ENCODE measurements at places on chromosomes 11 and 22.

GRCh38 chr11:111172321-111172862, 73.1 kb upstream of the POU2AF2 start:
- no peak for DNase-seq

- DNase-seq, result no peak
Measured at GRCh38 chr22:45468872-45469271, 33.8 kb upstream of the FBLN1 start.

DNA sequence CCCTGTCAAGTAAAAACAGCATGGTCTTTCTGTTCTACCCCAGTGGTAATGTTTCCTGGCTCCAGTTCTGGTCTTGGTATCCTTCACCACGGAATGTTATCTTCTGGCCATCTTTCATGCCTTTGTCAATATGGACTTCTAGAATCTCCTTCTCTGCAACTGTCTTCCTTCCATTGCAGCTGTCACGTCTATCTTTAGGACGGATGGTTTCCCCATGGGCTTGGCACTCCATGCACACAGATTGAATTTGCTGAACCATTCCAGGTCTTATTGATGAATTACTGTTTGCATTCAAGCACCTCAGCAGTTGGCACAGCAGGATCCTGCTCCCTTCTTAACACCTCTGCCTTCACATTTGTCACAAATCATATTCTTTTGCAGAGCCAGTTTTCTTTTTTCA, 44.9 kb upstream of the SLC25A18 start:
- no peak for DNase-seq

GRCh38 chr22:28408709-28409108, 270.9 kb downstream of the TTC28 start:
- no peak for DNase-seq

- no peak for DNase-seq
Measured at GRCh38 chr11:134532921-134533421, 120.9 kb upstream of the B3GAT1 start.

DNA sequence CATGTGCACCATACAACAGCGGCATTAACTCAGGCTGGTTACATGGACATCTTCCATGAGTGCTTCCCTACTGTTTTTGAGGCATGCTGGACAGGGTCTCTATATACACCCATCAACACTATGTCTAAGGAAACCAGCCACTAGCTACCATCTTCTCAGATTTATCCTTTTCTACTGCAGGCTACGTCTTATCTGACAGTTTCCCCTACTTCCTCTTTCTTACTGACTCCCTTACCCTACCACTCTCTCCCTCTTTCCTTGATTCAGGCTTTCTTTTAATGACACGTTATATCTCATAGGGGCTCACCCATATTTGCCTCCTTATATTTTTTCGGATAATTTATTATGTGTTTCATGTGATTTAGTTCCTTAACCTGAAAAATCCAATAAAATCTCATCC, 41.8 kb downstream of the DDI1 start:
- no peak for DNase-seq

DNA sequence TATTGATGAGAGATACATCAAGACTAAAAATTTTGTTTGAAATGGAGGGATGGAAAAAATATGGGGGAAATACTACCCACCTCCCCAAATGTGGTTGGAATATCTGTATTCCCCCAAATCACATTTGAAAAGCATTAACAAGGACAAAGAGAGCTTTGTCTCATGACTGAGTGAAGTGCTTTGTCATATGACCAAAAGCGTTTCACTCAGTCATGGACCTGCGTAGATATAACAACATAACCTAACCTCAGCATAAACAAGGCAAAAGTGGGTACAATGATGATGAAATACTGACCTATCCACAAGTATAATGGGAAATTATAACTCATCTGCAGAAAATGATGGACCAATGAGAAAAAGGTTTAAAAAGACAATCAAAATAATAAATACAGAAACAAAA, 418.3 kb downstream of the TBC1D22A start:
- DNase-seq, result no peak

GRCh38 chr22:45709060-45709739, 37.6 kb downstream of the ATXN10 start:
- peak; percentile 6 for DNase-seq

DNA sequence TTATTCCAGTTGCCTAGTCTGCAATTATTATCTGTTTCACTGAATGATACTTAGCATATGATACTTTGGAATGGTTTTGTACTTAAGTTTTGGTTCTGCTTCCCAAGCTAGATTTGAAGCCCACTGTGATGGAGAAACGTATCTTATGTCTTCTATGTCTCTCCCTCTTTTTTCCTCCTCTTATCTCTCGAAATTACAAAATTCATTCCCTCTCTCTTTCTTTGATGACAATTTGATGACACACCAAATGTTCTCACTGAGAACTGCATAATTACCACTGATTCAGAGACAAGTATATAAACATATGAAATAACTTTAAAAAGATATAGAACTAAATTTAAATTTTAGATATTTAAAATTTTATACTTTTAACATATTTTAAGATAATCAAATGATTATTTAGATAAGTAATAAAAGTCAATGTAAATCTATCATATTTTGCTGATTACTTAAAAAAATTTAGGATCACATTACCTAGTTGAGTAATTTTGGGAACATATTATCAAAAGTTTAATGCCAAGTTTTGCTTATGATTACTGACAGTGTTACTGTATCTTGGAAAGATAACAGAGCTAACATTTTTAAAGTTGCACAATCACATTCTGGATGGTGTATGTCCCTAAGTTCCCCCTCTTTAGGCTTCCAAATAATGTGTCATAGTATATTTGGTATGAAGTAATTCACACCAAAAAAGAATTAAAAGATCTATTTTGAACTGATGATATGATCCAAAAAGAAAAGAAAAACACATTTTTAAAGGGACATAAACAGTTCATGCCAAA, 255.3 kb downstream of the SBF2 start:
- DNase-seq, result no peak

DNA sequence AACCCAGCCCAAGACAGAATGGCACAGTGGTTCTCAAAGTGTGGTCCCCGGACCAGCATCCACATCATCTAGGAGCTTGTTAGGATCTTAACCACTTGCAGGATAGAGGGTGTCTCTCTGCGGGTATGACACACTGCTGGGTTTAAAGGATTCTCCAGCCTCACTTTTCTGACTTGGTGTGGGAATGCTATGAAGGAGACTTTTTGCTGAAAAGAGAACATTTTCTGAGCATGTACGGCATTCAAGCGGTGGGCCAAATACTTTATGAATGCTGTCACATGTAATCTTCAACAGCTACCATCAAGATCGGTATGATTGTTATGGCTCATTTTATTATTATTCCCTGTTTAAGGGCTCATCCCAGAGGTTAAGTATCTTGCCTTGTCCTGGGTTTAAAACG, 1.8 kb upstream of the CD82 start:
- no peak for DNase-seq

- no peak for DNase-seq
Measured at GRCh38 chr22:48741540-48741939, 1086.1 kb downstream of the BRD1 start.

Data from T-helper 2 cell treated with Interferon-gamma antibody and Interleukin-4, amounts not matched to agents 5 μg/mL and 100 μg/mL, for 36 hours (primary cell).